ENCODE measurements at places on chromosomes 6 and 20.

GRCh38 chr6:118768904-118769325 is 117.5 kb upstream of the CEP85L start:
- DNase-seq: no peak

DNA sequence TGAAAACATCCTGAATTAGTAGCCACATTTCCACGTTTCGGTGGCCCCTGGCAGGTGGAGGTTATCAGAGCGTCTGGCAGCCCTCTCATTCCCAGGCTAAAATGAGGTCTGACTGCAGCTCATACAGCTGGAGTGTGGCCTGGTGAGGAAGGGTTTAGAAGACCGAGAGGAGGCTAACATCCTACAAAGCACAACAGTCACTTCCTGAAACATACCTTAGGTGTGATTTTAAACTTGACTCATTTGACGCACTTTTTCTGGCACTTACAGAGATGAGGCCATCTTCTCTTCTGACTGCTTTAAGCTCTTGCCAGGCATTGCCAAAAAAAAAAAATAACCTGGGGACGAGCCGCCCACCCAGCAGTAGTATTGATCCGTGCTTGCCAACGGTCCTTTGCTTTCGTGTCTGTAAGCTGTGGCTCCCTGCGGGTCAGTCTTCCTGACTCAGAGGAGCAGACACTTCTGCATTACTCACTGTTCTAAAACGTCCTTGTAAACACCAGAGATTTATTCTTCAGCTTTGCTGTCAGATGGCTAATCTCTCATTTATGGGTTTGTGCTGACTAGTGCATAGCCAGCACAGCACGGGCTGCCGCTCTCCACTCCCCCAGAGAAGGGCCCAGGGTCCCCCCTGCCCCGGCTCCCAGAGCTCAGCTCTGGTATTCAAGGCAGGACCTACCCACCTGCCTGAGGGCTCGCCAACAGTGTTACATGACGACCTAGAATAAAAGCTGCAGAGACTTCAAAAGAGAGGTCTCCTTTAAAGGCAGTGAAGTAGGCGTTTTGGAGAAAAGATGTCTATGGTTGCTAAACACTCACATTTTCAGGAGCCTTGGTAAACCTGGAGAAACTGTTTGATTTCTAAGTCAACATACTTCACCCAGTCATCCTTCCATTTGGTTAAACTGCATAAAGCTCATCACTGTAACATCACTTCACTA is 78.5 kb upstream of the FRMD1 start:
- no peak for DNase-seq

- no peak for DNase-seq
Measured at GRCh38 chr6:42460883-42461282, 9.2 kb upstream of the TRERF1 start.

- no peak for DNase-seq
Measured at GRCh38 chr6:67887747-67888545, 747.1 kb upstream of the ADGRB3 start.

- DNase-seq: no peak
Measured at GRCh38 chr6:33901822-33902456, 98.1 kb upstream of the MLN start.

GRCh38 chr6:44478158-44478557 is 90.7 kb downstream of the CDC5L start:
- DNase-seq: no peak

GRCh38 chr6:141946502-141946901 is 186.2 kb upstream of the GJE1 start:
- no peak for DNase-seq

- DNase-seq: no peak
Measured at GRCh38 chr20:1992359-1993110, 1.3 kb downstream of the PDYN start.

DNA sequence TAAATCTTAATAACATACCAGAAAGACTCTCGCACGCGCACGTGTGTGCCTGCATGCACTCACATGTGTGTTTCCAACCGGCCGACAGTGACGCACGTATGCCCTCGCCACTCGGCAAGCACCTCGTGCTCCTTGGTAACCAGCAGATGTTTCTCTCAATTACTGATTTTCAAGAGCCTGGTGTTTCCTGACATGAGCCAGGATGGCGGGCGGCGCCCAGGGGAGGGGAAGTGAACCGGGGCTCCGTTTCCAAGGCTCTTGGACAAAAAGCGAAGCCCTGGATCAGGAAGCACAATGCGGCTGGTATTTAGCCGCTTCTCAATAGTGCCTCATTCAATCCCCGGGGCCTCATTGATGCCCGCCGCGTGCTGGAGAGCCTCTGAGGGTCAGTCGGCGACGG is 37.7 kb downstream of the PMEPA1 start:
- no peak for DNase-seq

GRCh38 chr6:43687437-43688347 is at the start of gene MRPS18A:
Gene MRPS18A, minus strand, starts transcription at chr6:43687791. Its CDS starts 12 bp downstream, at chr6:43687779.
- peak; percentile 60 for DNase-seq

DNA sequence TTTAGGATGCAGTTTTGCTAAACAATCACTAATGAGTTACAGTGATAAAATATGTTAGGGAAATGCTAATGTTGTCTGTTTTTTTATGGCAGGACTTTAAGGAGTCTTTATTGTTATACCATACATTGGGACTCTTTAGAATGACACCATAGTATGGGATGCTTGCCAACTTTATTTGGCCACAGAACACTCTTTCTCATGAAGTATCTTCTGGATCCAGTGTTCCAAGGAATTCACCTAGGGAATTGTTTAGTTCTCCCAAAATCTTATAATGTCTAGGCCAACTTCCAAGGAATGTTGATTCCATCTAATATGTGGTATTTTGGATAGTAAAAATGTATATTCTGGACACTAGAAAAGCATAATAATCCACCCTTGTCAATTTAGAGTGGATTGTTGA is 3.3 kb downstream of the RIN2 start:
- DNase-seq: no peak

- DNase-seq: no peak
Measured at GRCh38 chr6:25927756-25928216, 2.7 kb downstream of the SLC17A2 start.

- DNase-seq: no peak
Measured at GRCh38 chr6:53426667-53427270, 78.0 kb upstream of the ELOVL5 start.

- no peak for DNase-seq
Measured at GRCh38 chr6:89368107-89368506, 15.6 kb upstream of the UBE2J1 start.

GRCh38 chr6:116229287-116229913 is 24.5 kb downstream of the TSPYL4 start:
- no peak for DNase-seq

All from stimulated activated CD8-positive, alpha-beta memory T cell treated with anti-CD3 and anti-CD28 coated beads, Interleukin-15, amount 100 ng/mL, for 4 hours (primary cell).